ENCODE measurements at places on chromosomes 13 and 19.

DNA sequence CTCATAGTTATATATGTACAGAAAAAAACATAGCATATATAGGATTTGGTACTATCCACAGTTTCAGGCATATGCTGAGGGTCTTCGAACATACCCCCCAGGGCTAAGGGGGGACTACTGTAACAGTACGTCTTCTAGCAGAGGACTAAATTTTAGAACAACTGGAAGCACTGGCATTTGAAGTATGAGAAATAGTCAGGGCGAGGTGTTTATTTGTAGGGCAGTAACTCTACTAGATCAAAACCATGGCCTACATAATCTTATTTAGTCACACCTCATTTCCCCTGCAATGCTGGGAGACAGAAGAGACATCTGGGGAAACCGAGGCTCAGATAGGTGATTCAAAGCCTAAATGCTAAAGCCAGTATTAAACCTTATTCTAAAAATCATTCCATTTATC, 245.6 kb downstream of the DCT start:
- no peak for DNase-seq

GRCh38 chr13:102571075-102571474, 25.7 kb upstream of the TPP2 start:
- DNase-seq, result no peak

GRCh38 chr19:50319156-50319555, 10.0 kb downstream of the KCNC3 start:
- DNase-seq, result no peak

GRCh38 chr13:28093881-28094280, 6.5 kb downstream of the FLT3 start:
- DNase-seq, result no peak

GRCh38 chr13:27522847-27523246, 72.5 kb upstream of the MTIF3 start:
- no peak for DNase-seq

DNA sequence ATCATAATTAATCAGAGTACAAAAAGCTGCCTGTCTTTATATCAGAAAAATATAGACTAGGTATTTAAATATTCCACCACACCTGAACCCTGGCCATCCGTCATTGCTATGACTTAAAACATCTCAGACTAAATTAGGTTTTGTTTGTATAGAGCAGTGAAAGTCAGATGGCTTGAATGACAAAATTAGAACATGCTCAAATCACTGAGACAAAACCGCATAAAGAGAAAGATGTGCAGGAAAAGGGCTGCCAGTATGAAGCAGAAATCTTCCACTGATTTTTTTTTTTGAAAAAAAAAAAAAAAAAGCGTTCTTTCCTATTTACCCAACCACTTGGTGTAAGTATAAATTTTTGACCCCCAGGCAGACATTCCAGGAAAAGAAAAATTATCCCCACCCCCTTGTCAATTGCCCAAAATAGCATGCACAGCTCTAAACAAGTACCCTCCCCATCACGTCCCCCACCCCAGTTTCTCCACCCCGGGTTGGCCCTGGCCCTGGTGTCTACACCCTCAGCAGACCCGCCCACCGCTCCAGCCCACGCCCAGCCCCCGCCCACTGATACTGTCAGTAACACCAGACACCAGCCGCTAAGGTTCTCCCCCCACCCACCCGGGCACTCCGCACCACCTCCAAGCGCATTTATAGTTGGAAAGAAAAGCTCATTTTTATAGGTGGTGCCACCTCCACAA, 118.6 kb downstream of the URI1 start:
- DNase-seq, result no peak

DNA sequence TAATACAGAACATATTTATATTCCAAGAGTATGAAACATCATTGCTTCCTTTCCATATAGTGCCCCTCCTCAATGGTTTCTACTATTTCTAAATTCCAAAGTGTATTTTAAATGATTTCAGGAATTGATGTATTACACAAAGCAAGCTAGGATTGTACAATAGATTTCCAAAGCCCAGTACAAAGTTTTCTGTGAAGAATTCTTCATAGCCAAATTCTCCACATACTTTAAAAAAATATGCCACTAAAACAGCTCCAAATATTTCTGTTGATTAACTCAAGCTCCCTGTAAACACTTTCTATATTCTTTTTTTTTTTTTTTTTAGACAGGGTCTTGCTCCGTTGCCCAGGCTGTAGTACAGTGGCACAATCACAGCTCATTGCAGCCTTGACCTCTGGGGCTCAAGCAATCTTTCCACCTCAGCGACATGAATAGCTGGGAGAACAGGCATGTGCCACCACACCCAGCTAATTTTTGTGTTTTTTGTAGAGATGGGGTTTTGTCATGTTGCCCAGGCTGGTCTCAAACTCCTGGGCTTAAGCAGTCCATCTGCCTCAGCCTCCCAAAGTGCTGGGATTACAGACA, 50.6 kb downstream of the ELF1 start:
- no peak for DNase-seq

GRCh38 chr19:44930088-44930487, 11.9 kb upstream of the APOC4 start:
- DNase-seq, result no peak

DNA sequence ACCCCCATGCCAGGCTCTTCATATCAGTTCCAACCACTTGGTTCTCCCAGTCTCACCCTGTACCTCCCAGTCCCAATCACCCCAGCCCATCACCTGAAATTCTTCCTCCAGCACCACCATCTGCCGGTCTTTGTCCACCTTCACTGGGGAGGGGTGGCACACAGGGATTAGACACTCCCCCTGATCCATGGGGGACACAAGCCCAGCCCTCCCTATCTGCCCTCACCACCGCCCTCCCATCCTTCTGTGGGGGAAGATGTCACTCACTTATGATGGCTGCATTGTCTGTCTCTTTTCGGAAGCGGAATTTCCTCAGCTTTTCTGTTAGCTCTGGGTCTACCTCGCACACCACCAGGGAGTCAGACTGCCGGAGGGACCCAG, 685 bp downstream of the GMFG start:
- no peak for DNase-seq

- DNase-seq, result no peak
Measured at GRCh38 chr19:49231804-49232203, 74.2 kb downstream of the TRPM4 start.

DNA sequence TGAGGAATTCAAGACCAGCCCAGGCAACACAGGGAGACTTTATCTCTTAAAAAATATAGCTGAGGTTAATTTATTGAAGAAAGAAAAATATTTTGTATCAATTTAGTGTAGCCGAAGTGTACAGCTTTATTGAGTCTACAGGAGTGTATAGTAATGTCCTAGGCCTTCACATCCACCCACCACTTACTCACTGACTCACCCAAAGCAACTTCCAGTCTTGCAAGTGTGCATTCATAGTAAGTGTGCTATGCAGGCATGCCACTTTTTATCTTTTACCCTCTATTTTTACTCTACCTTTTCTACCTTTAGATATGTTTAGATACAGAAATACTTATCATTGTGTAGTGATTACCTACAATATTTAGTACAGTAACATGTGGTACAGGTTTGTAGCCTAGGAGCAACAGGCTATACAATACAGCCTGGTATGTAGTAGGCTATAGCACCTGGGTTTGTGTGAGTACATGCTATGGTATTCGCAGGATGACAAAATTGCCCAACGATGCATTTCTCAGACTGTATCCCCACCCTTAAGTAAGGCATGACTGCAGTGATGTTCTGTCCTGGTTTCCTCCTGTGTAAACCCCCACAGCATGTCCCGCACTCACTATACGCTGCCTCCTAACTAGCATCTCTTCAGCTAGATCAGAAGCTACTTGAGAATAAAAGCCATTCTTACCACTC, 15.3 kb upstream of the ATP12A start:
- no peak for DNase-seq

DNA sequence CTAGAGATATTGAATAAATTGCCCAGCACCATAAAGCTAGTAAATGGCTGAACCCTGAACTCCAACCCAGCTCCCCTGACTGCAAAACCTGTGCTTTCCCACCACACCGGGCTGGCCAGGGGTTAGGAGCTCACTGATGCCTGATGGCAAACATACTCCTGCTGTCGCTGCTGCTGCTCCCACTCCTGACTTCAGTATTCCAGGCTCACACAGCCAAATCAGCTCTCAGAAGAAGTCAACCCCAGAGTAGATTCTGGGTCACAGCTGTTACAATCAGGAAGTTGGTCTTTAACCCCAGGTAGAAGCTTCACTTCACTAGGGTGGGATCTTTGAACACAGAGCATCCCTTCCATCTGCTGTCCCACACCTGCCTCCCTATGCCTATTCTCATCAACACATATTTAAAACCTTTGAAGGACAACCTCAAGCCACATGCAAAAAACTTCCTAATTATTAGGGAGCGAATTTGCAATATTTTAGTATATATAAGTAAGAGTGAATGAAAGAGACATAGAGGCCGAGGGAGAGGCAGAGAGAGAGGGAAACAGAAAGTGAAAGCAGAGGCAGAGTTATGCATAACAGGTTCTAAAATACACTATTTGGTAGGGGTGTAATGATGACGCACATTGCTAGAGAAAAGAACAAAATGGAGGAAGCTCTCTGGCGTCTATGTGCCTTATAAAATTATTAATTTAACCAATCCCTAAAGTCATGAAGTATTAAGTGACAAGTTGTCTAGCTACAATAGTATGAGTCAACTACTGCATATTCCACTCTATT, 99.4 kb upstream of the SERP2 start:
- no peak for DNase-seq

- no peak for DNase-seq
Measured at GRCh38 chr13:31468114-31468902, 268.5 kb downstream of the B3GLCT start.
